ENCODE measurements at places on chromosomes 2 and 18. TPM values are rescaled to one million over a fixed set of nuclear protein-coding genes. Genes with fewer than 3 reads are reported as not detected.

DNA sequence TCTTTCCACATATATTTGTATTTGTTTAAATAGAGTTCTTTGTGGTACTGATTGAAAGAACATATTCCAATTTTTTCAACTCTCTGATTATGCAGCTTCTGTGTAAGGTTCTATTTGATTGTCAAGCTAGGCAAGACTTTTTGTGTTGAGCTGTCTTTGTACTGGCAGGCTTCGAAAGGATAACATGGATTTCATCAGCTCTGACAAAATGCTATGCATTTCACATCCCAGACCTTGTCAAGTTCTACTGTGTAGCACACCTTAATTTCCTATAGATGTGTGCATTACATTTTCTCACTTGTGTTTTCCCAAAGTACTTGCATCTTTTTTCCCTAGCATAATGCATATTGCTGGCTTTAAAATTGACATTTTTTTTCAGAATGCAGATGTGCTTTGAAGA lies 555.0 kb upstream of the GYPC start:
- H3K27ac ChIP-seq, result no peak overlapping the region
- no peaks in the 10 kb centered on the region for H3K36me3 ChIP-seq
- H3K4me3 ChIP-seq, result no peak overlapping the region
- H3K4me1 ChIP-seq, result no peaks in the 10 kb centered on the region
- no peak for DNase-seq
- no peaks in the 10 kb centered on the region for H3K27me3 ChIP-seq

Gene VIL1
- total RNA-seq, result 0.17 TPM

- H3K4me1 ChIP-seq, result no peaks in the 10 kb centered on the region
- H3K36me3 ChIP-seq, result no peaks in the 10 kb centered on the region
- H3K27ac ChIP-seq, result no peak overlapping the region
- DNase-seq, result no peak
- H3K4me3 ChIP-seq, result no peak overlapping the region
Observed at GRCh38 chr18:40907842-40908241, 1047.2 kb upstream of the PIK3C3 start.

DNA sequence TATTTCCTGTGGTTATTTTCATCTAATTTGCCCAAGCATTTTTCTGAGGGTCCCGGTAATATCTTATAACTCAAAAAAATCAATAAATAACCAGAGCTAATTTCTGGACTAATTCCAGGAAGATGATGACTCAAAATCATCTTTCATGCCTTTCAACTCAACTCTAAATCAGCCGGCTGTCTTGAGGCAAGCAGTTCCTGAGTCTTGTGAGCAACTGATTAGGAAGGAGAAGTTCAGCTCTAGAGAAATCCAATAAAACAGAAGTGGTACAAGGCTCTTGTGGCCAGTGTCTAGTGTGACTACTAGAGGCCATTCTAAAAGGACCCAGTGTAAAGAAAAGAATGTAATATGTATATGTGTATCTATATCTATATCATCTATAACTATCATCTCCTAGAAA lies 890.4 kb downstream of the TRIB2 start:
- H3K27ac ChIP-seq, result no peak overlapping the region
- H3K4me1 ChIP-seq, result no peaks in the 10 kb centered on the region
- H3K36me3 ChIP-seq, result no peaks in the 10 kb centered on the region
- no peak for DNase-seq

GRCh38 chr2:233000886-233001750 lies 11.9 kb downstream of the NGEF start:
- no peak overlapping the region for H3K4me3 ChIP-seq
- no peaks in the 10 kb centered on the region for H3K4me1 ChIP-seq
- no peak overlapping the region for H3K27ac ChIP-seq
- no peaks in the 10 kb centered on the region for H3K27me3 ChIP-seq
- H3K36me3 ChIP-seq, result no peaks in the 10 kb centered on the region

GRCh38 chr2:158796652-158797051 lies 1.5 kb downstream of the DAPL1 start:
- no peak overlapping the region for H3K27ac ChIP-seq
- no peaks in the 10 kb centered on the region for H3K36me3 ChIP-seq
- no peaks in the 10 kb centered on the region for H3K4me1 ChIP-seq
- no peak for DNase-seq
- no peak overlapping the region for H3K4me3 ChIP-seq
- H3K27me3 ChIP-seq, result peaks cover 17% of the 10 kb centered on the region

DNA sequence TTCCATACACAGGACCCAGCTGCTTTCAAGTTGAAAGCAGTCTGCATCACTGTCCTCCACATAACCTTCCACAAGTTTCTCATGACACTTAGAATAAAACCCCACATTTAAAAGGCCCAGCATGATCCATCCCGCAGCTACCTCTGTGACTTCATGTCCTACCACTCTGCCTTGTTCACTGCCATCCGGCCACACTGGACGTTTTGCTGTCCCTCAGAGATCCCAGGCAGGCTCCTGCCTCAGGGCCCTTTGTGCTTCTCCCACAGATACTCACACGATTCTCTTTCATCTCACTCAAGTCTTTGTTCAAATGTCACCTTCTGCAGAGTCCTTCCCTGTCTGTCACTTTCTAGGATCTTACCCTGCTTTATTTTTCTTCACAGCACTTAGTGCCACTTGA lies 232.9 kb upstream of the BOD1L2 start:
- H3K27me3 ChIP-seq, result no peaks in the 10 kb centered on the region
- H3K4me3 ChIP-seq, result no peak overlapping the region
- no peaks in the 10 kb centered on the region for H3K4me1 ChIP-seq

- no peak overlapping the region for H3K27ac ChIP-seq
- no peaks in the 10 kb centered on the region for H3K27me3 ChIP-seq
- DNase-seq, result no peak
- H3K36me3 ChIP-seq, result no peaks in the 10 kb centered on the region
- H3K4me1 ChIP-seq, result no peaks in the 10 kb centered on the region
Observed at GRCh38 chr2:142286618-142287017, 155.8 kb upstream of the LRP1B start.

- no peaks in the 10 kb centered on the region for H3K27me3 ChIP-seq
- DNase-seq, result no peak
- no peak overlapping the region for H3K27ac ChIP-seq
- H3K4me1 ChIP-seq, result no peaks in the 10 kb centered on the region
- H3K4me3 ChIP-seq, result no peak overlapping the region
Observed at GRCh38 chr2:26526589-26526988, 48.7 kb upstream of the OTOF start.

Gene SULT6B1
- total RNA-seq, result not detected

Gene CCDC148
- 0.15 TPM for total RNA-seq

DNA sequence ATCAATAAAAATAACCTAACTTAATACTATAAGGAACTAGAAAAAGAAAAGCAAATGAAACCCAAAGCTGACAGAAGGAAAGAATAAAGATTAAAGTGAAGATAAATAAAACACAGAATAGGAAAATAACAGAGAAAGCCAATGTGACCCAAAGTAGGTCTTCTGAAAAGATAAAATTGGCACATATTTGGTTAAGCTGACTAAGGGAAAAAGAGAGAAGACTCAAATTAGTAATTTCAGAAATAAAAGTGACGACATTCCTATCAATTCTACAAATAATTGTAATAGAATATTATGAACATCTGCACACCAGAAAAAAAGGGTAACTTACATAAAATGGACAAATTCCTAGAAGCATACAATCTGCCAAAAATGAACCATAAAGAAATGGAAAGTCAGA lies 30.2 kb downstream of the ROCK1 start:
- DNase-seq, result no peak
- H3K27ac ChIP-seq, result no peak overlapping the region
- peaks cover 42% of the 10 kb centered on the region for H3K36me3 ChIP-seq
- no peaks in the 10 kb centered on the region for H3K27me3 ChIP-seq

Measured in activated CD4-positive, alpha-beta T cell treated with anti-CD3 and anti-CD28 coated beads, Interleukin-2, amount 10 ng/mL, durations not matched to agents 7 days and 5 days (primary cell).